G401 (cell line): ENCODE measurements at places on chromosomes 12 and 14. TPM values are rescaled to one million over a fixed set of nuclear protein-coding genes. Genes with fewer than 3 reads are reported as not detected.

DAO gene
- 21.5 and 22.1 TPM in 2 replicates for total RNA-seq

ITGB7 gene
- 0.41 and 0.49 TPM in 2 replicates for total RNA-seq

CD163L1 gene
- not detected in 2 replicates for total RNA-seq

- no peak for DNase-seq
Observed at GRCh38 chr12:98371419-98371818, 144.0 kb upstream of the TMPO start.

COX6A1 gene
- total RNA-seq = 487 and 568 TPM in 2 replicates

GRCh38 chr12:124952801-124953200 lies 36.1 kb downstream of the DHX37 start:
- DNase-seq = no peak

DNA sequence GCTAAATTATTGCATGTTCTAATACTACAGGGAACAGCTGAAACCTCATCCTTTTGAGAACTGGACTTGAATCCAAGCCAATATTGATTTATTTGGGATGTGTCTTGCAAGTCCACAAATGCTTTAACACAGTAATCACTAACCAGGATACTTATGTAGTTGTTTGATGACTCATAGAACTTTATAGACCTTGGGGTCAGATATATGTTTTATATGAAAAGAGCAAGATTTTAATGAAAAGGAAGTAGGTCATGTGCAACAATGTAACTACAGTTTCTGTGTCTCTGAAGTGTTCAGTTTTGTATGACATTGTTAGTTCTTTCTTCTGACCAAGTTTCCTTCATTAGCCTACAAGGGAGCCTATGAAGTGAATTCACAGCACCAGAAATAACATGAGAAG lies 352.0 kb downstream of the ZFP36L1 start:
- no peak for DNase-seq

TSPAN11 gene
- total RNA-seq = not detected in 2 replicates

DNA sequence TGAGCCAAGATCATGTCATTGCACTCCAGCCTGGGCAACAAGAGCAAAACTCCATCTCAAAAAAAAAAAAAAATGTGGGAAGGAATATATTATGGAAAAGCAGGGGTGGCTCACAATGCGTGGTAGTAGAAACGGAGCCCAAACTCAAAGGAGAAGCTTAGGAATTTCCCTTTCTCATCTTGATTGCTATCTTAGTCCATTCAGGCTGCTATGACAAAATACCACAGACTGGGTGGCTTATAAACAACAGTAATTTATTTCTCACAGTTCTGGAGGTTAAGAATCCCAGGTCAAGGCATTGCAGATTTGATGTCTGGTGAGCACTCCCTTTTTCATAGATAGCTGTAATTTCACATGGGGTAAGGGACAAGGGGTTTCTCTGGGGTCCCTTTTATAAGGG lies 153.8 kb upstream of the KRR1 start:
- no peak for DNase-seq

REM2 gene
- total RNA-seq = not detected in 2 replicates

DNA sequence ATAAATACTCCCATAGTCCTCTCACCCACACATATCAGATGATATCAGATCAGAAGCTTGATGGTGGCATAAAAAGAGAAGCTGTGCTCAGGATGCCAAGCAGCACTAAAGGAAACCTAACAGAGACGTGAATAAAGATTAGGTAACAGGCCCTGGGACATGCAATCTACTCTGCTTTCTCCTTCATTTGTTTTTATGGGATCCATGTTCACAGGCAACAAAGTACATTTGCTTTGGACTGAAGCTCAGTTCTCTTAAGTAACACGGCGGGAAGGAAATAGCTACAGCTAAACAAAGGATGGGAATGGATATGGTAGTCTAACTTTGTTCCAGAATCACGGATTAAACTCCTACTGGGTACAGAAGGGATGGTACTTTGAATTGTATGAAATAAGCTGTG lies 119.5 kb downstream of the TTC7B start:
- peak; percentile 54 for DNase-seq

- no peak for DNase-seq
Observed at GRCh38 chr12:80684077-80684495, 23.3 kb upstream of the MYF6 start.

WASHC4 gene
- 21.9 and 77.3 TPM in 2 replicates for total RNA-seq

- DNase-seq = no peak
Observed at GRCh38 chr14:104318558-104319490, 180.4 kb downstream of the KIF26A start.

DNA sequence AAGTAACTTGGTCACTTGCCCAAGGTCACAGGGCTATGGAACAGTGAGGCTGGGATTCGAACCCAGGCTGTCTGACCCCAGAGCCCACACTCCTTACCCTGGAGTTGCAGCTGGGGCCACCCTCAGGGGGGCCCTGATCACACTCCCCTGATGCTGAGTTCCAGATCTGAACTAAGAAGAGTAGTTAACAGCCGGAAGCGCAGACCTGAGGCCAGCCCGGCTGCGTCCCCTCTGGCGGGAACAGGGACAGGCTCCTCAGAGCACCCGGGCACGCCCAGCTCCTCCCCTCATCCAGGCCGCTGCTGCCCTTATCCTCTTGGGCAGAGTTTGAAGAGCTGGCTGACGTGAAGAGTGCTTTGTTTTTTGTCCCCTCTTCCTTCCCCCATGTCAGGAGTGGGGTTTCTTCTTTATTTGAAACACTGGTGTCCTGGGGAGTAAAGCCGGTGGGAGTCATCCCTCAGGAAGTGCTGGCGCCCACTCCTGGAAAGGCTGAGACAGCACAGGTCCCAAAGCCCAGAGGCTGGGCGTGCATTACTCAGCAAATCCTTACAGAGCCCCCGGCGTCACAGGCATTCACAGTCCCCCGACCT lies 8.7 kb downstream of the PHB2 start:
- DNase-seq = peak; percentile 33

- DNase-seq = no peak
Observed at GRCh38 chr12:47615711-47616110, 90.1 kb downstream of the RPAP3 start.

GRCh38 chr12:12126551-12126950 lies 55.8 kb downstream of the BCL2L14 start:
- no peak for DNase-seq

DNA sequence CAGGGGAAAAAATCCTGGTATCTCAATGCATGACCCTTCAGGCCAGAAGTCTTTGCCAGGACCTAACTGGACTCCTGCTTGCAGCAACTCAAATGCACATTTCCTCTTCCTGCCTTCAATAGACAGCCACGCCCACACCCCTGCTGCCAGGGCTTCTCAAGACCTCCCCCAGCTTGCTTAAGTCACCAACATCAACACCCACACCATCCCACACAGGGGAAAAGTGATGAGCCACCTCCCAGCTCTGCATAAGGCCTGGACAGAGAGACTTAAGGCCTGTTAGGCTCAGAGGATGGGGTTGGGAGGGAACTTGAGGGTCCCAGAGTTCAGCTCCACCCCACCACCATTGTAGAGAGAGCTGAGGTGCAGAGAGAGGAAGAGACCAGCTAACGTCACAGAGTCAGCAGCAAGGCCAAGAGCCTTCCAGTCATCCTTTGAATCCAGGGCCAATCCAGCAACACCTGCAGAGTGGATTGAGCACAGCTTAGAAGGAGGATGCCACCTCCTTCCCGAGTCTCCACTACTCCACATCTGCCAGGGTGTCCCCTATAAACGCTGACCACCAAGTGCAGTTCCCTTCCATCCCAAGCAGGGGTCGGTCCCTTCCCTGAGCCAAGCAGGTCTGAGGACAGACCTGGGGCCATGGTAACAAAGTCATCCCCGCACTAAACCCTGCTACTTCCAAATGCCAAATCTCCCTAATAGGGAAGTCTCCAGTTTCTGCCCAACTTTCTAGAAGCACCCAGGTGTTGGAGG lies 50.0 kb downstream of the KDM2B start:
- DNase-seq = no peak

- DNase-seq = no peak
Observed at GRCh38 chr12:19033244-19033643, 96.3 kb upstream of the PLEKHA5 start.

LRTM2 gene
- not detected in 2 replicates for total RNA-seq

DNA sequence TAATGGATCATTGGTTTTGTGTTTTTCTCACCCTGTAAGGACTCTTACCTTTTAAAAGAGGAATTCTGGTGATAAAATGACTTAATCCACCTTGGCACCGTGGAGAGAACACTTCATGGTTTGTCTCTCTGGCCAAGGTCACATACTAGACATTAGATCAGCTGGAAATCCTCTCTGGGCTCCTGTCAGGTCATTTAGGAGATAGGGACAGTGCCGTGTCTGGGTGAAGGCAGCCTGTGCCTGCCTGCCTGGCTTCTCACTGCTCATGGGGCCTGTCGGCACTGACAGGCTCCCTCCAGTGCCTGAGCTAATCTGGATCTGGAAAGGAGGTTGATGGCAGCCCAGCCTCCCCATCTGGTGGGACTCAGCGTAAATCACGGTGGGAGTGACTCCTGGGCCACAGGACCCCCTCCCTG lies 5.7 kb downstream of the CRADD start:
- no peak for DNase-seq

GRCh38 chr12:66669541-66669940 lies 9.3 kb downstream of the GRIP1 start:
- DNase-seq = no peak

DNA sequence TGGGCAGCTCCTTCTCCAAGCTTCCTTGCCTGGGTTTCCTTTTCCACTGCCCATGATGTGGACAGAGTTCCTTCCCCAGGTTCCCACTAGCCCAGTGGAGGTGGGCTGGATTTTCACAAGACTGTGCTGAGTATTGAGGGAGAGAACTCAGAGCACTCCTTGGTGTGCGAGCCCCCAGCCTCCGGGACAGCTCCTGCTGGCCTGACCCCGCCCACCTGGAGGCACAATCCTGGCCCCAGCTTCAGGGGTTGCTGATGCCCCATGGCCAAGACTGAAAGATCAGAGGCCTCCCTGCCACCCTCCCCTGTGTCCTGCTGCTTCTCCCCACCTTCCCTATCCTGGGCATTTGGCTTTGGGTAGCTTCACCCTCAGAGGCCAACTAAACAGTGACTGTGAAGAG lies 7.7 kb downstream of the KCNH3 start:
- DNase-seq = no peak

ITPK1 gene
- 48.6 and 90.7 TPM in 2 replicates for total RNA-seq

DNA sequence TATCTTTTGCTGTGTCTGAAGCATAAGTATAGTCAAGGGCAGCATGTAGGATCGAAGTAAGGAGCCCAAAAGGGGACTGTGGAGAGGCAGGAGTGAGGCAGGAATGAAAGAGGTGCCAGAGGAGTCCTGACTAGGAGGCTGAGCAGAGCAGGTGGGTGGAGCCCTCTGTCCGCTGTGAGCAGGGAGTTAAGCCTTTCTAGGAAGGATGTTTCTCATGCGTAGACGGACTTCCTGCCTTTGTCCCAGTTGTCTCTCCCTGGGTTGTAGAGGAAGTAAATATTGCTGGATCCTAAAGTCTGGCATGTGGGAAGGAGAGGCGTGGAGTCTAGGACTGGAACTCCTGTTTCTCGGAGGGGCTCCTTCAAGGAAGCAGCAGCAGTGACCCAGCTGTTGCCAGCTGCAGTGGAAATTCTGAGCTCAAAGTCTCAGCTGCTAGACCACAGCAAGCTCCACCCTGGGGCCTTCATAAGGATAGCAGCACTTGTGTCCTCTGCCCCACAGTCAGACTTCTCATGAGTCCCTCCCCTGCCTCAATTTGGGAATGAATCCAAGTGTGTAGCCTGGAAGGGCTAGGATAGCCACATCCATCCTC lies 44.0 kb downstream of the RBMS2 start:
- DNase-seq = peak; percentile 3

GRCh38 chr12:122137229-122137628 lies 36.8 kb downstream of the IL31 start:
- DNase-seq = no peak

DNA sequence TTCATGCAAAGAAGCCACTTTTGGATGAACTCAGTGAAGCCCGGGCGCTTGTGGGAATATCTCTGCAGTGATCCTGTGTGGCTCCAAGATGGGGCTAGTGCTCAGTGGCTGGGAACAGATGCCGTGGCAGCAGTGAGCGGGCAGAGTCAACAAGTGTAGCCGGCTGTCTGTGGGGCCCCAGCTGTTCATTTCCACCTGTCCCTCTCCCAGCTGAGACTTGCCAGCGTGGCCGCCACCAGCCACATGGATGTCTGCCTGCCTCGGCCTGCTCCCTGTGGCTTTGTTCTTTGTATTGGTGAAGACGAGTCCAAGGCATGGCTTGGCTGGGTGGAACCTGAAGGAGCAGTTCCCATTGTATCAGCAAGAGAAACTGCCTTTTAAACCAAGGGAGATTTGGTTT lies 77.3 kb downstream of the NOS1 start:
- DNase-seq = peak; percentile 4

DNA sequence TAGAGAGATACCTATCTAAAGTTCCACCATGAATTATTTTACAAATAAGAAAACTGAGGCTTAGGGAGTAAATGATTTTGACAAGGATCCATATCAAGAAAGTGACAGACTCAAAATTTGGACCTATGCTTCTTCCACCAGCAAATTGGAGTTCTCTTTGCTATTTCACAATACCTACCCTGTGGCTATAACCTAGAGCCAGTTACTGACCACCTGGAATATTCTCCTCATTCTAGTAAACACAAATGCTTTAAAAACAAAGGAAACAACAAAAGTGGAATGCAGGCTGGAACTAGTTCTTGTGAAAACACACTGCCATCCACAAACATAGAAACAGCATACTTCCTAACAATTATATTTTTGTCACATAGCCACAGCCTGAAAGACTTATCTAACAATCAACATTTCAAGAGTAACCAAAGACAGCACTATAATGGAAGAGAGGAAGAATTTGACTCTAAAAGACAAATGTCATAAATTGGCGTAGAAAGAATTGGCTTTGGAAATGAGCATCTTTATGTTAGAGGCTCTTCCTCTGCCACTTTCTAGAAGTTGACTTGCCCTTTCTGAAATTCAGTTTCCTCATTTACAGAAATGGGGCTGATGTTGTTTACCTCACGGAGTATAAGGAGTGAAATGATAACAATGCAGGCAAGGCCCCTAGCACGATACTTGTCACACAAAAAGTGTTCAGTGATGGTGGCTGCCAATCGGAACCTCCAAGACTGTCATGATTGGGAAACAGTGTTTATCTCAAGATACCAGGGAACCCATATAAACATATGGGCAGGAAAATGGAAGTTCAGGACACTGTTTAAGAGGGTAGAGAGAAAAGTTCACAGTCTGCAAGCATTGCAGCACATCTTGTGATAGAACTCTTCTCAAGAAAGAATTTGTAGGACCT lies 138.6 kb upstream of the LGR5 start:
- no peak for DNase-seq

- DNase-seq = no peak
Observed at GRCh38 chr12:116709768-116710167, 28.1 kb downstream of the SPRING1 start.

DNA sequence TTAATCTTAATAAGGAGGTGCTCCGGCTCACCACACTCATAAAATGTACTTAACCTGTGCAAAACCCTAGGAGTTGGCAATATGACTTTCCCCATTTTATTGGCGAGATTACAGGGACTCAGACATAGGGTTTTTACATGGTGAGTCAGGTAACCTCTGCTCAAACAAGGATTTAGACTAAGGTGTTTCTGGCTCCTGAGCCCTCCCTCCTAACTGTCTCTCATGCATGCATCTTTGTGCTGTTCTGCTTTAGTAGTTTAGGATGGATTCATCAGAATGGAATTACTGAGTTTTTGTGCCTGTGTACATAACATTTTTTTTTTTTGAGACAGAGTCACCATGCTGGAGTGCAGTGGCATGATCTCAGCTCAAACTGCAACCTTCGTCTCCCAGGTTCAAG lies 993.3 kb upstream of the TMEM132C start:
- no peak for DNase-seq
